Activated CD4-positive, alpha-beta T cell treated with anti-CD3 and anti-CD28 coated beads, Interleukin-2, amount 50 U/mL, for 1 hour (primary cell): ENCODE measurements at places on chromosomes 1 and 21.
A peak's percentile ranks its signal among the peaks of the same experiment; 100 is the strongest.

GRCh38 chr1:159919236-159919865, 6.0 kb downstream of the TAGLN2 start:
- DNase-seq, result no peak

DNA sequence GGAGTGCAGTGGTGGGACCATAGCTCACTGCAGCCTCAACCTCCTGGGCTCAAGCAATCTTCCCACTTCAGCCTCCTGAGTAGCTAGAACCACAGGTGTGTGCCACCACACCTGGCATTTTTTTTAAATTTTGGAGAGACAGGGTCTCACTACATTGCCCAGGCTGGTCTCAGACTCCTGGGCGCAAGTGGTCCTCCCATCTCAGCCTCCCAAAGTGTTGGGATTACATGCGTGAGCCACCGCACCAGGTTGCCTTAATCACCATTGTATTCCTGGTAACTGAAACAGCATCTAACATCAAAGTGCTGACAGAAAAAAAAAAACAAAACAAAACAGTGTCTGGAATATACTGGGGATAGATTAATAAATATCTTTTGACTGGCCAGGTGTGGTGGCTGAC, 18.2 kb downstream of the RPL5 start:
- no peak for DNase-seq

GRCh38 chr1:1858382-1859086, 32.4 kb downstream of the GNB1 start:
- DNase-seq, result peak; percentile 13

DNA sequence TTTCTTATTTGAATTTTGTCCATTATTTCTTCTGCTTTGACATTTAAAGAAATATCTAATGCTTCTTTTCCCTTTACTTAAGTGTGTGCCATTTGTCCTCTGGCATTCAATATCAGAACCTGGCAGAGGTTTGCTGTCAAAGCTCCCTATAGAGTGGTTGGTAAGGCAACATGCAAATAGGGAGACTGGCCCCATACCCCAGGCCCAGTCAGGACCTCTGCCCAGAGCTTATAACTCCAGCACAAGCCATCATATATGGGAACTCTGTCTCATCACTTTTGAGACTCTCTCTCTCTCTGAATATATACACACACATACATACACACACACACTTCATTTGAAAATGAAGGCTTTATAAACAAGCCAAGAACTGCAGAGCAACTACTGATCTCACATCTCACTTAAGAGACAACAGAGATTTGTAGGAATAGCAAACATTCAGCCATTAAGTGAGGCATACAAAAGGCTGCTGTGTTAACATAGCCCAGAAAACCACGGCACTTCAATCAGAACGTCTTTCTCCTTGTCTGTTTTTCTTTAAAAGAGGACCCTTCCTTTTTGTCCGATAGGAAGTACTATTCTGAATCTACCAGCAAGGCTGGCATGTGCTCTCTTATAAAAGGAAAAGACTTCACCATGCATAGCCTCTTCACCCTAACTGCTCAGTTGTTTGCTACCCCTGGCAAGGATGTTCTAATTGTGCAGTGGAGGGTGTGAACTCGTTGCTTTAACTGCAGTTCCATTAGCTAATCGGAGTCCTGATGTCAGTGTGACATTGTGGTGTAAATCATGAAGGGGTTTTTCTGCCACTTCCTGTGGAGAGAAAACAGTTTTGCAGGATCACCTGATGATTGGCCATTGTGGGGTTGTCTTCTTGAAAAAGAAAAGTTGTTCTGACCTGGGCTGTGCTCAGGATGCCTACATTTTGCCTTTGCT, 101.7 kb downstream of the NR5A2 start:
- DNase-seq, result no peak

GRCh38 chr1:177567393-177567792, 396.6 kb downstream of the BRINP2 start:
- DNase-seq, result no peak

GRCh38 chr1:40363721-40364120, 9.8 kb upstream of the SMAP2 start:
- DNase-seq, result no peak

GRCh38 chr1:24720152-24720551, 25.1 kb upstream of the CLIC4 start:
- DNase-seq, result no peak

- no peak for DNase-seq
Measured at GRCh38 chr1:48668339-48668738, 108.4 kb downstream of the BEND5 start.

GRCh38 chr1:25837262-25837875, 17.6 kb downstream of the MTFR1L start:
- no peak for DNase-seq

DNA sequence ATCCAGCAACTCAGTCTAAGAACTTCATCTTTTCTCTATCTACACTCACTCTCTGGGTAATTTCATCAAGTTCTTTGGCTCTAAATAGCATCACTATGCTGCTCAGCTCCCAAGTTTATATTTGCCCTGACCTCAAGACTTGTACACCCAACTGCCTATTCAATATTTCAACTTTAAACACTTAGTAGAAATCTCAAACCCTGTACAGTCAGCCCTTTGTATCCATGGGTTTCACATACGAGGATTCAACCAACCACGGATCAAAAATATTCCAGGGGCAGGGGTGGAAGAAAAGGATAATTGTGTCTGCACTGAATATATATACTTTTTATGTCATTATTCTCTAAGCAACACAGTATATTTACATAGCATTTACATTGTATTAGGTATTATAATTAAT, 13.9 kb downstream of the ASH1L start:
- DNase-seq, result no peak

DNA sequence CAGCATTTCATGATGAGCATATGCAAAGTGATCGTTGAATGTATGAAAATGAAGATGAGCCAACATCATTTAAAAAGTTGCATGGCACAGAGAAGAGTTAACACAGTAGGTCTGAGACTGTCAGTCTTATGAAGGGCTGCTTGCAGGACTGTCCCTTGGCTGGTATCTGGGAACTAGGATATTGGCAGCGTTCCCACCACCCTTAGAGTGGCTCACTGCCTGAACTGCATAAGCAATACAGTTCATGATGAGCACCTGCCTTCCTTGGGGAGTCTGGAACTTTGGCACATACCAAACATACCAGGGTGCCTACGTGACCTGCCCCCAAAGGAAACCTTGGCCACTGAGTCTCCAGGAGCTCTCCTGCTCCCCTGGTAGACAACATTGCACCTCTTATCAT, 161.8 kb downstream of the DSCAM start:
- no peak for DNase-seq

- DNase-seq, result no peak
Measured at GRCh38 chr1:226645279-226645976, 93.7 kb downstream of the ITPKB start.

DNA sequence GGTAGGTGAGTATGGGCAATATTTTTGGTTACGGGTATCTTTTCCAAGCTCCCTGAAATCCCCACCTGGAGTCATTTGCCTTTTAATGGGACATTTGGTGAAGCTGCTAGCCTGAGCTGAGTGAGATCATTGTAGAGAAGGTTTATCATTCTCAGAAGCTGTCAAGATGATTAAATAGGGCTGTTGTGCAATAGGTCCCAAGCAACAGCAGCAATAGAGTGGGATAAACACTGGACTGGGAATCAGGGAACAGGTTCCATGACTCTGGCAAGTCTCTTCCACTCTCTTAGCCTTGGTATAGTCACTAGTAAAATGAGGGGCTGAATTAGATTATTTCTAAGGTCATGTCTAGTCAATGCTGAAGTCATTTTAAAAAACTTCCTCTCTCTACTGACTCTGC, 30.3 kb upstream of the FAM78B start:
- no peak for DNase-seq

- no peak for DNase-seq
Measured at GRCh38 chr1:223733898-223734852, 21.8 kb downstream of the CAPN2 start.

- no peak for DNase-seq
Measured at GRCh38 chr1:83017276-83017675, 981.7 kb downstream of the TTLL7 start.

DNA sequence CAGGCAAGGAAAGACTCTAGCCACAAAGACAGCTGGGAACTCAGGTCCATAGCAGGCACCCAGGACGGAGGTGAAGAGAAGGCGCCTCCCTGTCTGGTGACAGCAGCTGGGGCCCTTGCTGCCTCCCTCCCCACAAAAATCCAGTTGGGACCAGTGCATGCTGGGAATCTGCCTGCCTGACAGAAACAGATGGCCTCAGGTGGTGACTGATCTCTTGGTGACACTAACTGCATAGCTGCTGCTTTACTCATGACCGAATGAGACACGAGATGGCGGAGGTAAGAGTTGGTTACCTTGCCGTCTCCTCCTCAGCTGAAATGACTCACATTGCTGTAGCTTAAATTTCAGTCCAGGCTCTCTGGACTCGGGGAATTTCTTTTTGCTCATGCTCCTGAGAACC, 130.3 kb downstream of the FGGY start:
- DNase-seq, result no peak

DNA sequence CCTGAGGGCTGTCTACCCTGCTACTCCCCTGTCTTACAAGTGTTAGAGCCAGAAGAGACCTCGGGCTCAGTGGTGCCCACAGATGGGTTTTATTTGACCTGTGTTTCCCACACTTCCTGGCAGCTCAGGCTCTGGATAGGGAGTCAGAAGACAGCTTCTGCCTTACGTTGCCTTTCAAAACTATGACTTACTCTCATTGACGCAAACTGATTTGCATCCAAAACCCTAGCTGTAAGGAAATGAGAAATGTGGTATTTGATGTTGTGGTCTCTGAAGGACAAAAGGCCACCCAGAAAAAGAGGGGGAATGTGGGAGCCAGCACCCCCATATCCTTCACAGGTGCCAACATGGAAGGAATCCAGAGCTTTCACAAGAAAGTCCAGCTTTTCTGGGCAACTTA, 180.2 kb downstream of the ATG4C start:
- DNase-seq, result no peak

GRCh38 chr1:53402891-53403655, 56.1 kb upstream of the DMRTB1 start:
- no peak for DNase-seq

DNA sequence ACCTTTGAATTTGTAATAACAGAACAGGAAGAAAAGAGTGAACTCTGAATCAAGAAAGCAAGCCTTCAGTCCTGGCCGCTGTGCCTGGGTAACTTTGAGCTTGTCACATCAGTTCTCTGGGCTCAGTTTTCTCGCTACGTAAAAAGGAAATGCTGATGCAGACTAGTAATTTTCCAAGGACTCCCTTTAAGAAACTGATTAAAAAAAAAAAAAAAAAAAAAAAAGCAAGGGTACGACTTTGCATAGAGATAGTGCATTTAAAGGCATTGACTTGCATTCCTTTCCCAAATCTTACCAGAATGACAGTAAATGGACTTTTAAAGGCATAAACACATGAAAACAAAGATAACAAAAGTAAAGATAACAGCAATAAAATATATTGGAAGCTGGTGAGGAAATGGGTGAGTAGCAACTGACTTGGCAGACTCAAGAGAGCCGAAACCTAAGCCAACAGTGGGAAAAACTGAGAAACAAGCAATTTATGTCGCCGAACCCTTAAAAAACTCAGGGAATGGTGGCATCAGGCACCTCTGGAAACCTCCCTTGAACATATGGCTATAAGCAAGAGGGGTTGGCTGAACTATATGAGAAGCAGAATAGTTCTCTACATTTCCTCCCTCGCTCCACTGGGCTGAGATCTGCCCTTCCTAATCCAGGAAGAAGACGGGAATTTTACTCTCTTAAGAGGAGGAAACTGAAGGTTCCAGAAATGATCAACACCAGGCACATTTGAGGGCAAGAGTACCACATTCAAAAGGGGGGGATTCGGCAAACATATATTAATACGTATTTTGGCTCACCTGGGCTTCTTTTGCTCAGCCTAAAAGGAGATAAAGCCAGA, 189.2 kb downstream of the CDC7 start:
- no peak for DNase-seq

DNA sequence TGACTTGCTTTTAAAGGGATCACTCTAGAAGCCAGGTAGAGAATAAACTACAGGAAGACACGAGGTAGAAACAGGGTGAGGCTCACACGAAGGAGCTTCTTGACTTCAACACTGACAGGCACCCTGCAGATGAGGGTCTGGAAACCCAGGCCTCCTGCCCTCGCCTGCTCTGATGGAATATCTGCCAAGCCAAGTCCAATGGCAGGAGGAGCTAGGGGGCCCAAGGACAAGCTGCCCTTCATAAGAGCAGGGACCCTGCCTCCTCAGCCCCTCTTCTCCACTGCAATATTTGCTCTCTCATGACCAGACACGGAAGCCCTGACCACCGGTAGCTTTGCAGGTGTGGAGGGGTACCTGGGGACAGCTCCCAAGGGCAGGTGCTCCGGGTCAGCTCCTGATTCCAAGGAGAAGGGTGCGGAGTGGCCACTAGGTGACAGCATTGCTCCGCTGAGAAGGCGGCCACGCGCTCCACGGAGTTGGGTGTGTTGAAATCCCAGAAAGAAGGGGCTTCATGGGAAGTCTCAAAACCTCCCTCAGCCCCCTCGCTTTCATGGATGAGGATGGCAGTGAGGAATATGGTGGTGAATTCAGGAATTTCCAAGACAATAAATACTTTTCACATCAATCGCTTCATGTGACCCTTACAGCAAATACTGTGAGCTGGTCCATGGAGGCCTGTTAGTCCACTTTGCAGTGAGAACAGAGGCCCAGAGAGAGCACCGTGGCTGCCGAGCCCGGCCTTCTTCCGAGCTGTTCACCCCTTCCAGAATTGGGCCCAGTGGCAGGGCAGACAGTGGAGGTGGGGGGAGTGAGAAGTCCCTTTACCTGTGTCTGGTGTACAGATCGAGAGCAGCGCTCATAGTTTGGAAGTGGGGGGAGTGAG, 33.2 kb upstream of the PAX7 start:
- peak; percentile 62 for DNase-seq

- DNase-seq, result no peak
Measured at GRCh38 chr1:159250638-159251216, 46.1 kb downstream of the ACKR1 start.

- DNase-seq, result no peak
Measured at GRCh38 chr21:15080526-15080925, 15.7 kb upstream of the NRIP1 start.

GRCh38 chr1:18751425-18751824, 108.0 kb downstream of the TAS1R2 start:
- DNase-seq, result no peak

DNA sequence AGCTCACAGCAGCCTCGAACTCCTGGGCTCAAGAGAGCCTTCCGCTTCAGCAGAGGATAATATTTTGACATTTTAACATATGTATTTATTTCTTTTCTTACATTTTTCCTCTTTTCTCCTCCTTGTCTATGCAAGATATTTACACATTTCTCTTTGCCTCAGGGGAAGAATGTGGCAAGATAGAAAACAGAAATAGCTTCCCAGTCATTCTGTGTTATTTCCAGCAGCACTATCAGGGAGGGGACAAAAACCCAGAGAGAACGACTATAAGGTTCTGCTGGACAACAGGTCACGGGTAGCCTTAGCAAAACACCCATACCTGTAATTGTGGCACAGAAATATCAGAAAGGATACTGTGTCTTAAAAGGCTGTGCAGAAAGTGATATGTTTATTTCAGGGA, 7.9 kb downstream of the CD1D start:
- no peak for DNase-seq
